ENCODE measurements at places on chromosomes 7 and 10. TPM values are rescaled to one million over a fixed set of nuclear protein-coding genes. Genes with fewer than 3 reads are reported as not detected.

Gene DDC
- 213 TPM for polyA plus RNA-seq

Gene STEAP1B
- polyA plus RNA-seq: 1.5 TPM

DNA sequence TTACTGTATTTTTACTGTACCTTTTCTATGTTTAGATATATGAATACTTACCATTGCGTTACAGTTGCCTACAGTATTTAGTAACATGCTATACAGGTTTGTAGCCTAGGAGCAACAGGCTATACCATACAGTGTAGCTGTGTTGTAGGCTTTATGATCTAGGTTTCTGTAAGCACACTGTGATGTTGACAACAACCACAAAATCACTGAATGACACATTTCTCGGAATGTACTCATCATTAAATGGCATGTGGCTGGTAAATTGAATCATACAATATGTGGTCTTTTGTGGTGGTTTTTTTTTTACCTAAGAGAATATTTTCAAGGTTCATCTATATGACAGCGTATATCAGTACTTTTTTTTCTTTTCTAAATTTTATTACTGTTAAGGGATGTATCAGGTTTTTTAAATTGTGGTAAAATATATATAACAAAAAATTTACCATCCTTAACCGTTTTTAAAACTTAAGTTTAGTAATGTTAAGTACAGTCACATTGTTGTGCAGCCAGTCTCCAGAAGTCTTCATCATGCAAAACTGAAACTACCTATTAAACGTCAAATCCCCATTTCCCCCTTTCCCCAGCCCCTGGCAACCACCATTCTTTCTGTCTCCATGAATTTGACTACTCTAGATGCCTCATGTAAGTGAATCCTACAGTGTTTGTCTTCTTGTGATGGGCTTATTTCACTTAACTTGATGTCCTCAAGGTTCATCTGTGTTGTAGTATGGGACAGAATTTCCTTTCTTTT, 21.5 kb downstream of the BTAF1 start:
- no peak overlapping the region for H3K27ac ChIP-seq
- no peak overlapping the region for H3K4me3 ChIP-seq
- no peak for DNase-seq

DNA sequence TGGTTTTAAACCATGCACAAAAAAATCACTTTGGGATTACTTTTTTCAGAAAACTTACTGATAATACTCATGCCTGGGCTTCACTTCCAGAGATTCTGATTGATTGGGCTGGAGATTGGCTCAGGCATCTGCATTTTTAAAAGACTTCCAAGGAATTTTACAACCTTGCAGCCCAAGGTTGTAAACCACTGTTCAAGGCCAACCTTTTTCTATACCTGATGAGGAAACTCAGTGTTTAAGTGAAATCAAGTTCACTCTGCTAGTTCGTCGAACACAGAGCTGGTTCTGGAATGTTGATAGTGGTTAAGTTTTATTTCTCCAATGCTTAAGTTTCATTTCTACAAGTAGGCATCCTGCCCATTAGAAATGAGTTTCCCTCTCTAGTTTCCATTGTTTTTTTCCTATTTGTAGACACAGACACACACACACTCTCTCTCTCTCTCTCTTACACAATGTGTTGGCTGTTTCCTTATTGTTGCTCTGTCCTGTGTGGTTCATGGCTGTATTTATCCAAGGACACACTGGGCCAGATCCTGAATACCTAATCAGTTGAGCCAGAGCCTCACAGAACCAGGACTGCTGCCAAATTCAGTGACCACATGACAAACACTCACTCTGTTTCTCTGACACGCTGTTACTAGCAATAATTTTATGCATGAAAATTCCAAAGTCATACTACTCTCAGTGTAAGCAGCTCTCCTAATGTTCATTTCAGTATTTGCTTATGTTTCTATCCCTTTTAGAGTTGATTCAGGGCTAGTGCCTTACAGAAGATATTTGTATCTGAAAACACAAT, 3.7 kb upstream of the IFIT1B start:
- H3K36me3 ChIP-seq: no peaks in the 10 kb centered on the region
- H3K4me3 ChIP-seq: no peak overlapping the region
- DNase-seq: peak; percentile 86
- H3K27ac ChIP-seq: peak overlapping the region; percentile 79
- H3K4me1 ChIP-seq: peaks cover 20% of the 10 kb centered on the region

DNA sequence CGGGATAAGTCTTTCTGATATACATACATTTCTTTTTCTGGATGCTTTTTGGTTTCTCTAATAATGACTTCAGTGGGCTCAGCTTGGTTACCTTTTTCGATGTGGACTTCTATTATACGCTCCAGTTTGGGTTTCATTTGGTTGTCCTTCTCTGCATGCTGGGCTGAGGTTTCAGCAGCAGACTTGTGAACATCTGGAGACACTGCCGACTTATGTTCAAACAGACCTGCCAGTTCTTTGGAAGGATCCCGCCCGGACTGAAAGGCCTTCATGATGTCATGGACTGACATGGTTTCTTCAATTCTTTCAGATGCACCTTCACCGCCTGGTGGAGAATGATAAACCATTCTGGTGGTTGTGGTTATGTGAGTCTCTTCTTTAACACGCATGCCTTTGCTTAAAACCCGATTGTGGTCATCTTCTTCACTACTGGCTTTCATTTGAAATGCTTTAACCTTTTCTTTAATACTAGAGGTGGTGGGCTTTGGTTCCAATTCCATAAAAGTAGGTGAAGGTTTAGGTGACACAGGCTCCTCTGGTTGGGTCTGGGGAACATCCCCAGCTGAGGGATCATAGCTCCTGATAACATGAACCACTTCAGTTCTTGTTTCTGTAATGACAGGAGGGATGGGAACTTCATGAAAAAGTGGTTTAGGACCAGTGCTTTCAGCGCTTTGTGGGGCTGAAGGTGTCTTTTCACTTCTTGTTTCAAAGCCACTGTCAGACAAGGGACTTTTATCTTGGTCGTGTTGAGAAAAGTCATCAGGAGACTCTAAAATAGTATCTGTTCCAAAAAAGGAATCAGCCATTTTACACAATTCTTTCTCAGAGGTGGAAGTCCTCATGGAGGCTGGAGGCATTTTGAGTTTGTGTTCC, 167.7 kb upstream of the CCDC6 start:
- peaks cover 38% of the 10 kb centered on the region for H3K36me3 ChIP-seq
- H3K4me3 ChIP-seq: no peak overlapping the region
- H3K4me1 ChIP-seq: no peaks in the 10 kb centered on the region
- DNase-seq: no peak
- no peak overlapping the region for H3K27ac ChIP-seq

DNA sequence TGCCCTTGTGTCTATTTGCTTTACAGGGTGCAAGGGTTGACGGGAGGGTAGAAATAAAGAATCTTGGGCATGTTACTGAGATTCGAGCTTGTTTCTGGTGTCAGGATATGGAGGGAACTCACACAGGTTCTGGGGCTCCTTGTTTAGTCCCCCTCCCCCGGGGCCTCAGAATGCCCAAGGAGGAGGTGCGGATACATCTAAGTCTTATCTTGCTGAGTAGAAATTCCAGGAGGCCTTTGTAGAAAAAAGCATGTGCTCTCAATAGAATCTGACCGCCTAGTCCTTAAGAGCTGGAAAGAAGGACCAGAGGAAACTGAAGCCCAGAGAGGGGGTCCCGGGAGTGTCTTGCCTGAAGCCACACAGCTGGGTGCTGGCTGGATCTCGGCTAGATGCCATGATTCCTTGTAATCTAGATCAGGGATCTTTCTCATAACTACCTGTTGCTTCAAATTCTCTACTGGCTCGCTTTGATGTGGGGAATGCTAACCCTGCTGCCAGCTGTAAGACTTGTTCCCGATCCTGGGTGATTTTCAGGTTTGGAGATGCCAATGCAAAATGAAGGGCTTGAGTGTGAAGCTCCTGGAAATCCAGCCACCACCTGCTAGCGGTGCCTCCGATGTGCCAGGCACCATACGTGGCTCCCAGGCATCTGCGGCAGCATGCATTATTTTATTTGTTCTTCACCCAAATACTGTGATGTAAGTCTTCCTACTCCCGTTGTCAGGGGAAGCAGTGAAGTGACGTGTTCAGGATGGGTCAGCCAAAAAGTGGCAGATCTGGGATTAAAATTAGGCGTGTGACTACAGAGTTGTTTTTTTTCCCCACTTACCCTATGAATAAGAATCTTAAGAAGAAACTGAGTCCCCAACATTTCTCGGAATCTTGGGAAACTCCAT, 226.0 kb downstream of the TCF7L2 start:
- peaks cover 3% of the 10 kb centered on the region for H3K36me3 ChIP-seq
- no peaks in the 10 kb centered on the region for H3K27me3 ChIP-seq
- H3K27ac ChIP-seq: no peak overlapping the region
- DNase-seq: no peak
- no peak overlapping the region for H3K4me3 ChIP-seq

- no peaks in the 10 kb centered on the region for H3K36me3 ChIP-seq
- H3K4me3 ChIP-seq: no peak overlapping the region
- peak; percentile 18 for DNase-seq
- H3K27ac ChIP-seq: no peak overlapping the region
These were observed 484.0 kb upstream of the GALNT17 start for GRCh38 chr7:70647801-70648498.

DNA sequence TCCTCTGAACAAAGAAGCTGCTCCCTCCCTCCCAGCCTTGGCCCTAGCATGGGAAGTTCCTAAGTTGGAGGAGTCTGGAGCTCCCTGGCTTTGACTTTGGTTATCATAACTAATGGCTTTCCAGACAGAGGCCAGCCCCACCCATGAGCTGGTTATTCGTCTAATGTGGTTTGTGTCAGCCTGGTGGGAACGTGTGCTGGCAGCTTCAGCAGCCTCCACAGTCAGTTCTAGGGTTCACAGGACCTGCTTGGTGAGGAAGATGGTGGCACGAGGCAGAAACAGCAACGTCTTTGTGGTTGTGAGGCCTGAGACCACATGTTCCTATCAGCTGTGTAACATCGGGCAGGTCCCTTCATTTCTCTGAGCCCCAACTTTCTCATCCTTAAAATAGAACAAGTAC, 103.1 kb downstream of the PAXIP1 start:
- H3K4me1 ChIP-seq: no peaks in the 10 kb centered on the region
- H3K4me3 ChIP-seq: no peak overlapping the region
- no peak for DNase-seq
- H3K27me3 ChIP-seq: no peaks in the 10 kb centered on the region
- no peaks in the 10 kb centered on the region for H3K36me3 ChIP-seq

DNA sequence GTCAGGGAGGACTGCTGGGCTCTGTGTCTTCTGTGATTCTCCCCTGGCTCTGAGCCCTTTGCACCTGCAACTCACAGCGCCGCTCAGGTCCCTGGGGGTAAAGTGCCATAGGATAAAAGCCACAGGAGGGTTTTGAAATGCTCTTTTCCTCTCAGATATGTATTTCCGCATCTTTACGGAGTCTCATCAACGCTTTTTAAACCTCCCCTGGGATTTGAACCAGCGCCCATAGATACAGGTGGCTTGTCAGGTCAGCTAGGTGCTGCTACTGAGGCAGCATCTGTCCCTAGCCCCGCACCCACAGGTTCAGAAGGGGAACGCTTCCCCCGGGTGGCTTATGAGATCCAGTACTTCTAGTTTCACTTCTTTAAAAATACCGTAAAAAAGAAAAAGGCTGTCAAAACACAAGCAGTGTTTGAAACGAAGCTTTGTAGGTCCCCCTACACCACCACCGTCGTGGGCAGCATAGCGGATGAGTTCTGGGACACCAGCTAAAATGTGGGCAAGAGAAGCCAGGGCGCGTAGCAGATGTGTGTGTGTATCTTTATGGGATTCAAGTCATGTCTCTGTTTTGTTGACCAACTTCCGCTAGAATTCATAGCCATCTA, 173.5 kb downstream of the CUX1 start:
- H3K27me3 ChIP-seq: no peaks in the 10 kb centered on the region
- H3K27ac ChIP-seq: no peak overlapping the region
- no peak overlapping the region for H3K4me3 ChIP-seq
- H3K4me1 ChIP-seq: no peaks in the 10 kb centered on the region
- peaks cover 13% of the 10 kb centered on the region for H3K36me3 ChIP-seq

Measured in large intestine (tissue), 12 donors.